ENCODE measurements at places on chromosomes 1 and 21. TPM values are rescaled to one million over a fixed set of nuclear protein-coding genes. Genes with fewer than 3 reads are reported as not detected.

GRCh38 chr1:42684139-42684538 lies 1.9 kb downstream of the YBX1 start:
- DNase-seq, result no peak

- DNase-seq, result no peak
These were observed 125.9 kb downstream of the RUNX1 start for GRCh38 chr21:34923202-34923601.

- no peak for DNase-seq
These were observed 10.7 kb downstream of the CDC7 start for GRCh38 chr1:91511386-91511785.

DNA sequence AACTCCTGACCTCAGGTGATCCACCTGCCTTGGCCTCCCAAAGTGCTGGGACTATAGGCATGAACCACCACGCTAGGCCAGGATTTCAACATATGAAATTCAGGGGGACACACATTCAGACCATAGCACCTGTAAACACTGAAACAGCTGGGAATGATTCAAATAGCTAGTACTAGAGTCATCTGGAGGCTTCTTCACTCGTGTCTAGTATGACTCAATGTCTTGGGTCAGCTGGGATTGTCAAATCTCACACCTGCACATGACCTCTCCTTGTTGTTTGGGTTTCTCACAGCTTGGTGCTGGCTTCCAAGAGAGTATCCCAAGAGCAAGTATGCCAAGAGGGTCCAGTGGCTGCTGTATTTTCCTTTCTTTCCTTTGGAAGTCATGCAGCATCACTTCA lies 75.1 kb downstream of the PGM1 start:
- DNase-seq, result no peak

GRCh38 chr1:90838720-90839119 lies 121.6 kb upstream of the BARHL2 start:
- DNase-seq, result no peak

The LMOD1 gene
- polyA plus RNA-seq, result not detected

The PLPP3 gene
- not detected for polyA plus RNA-seq

The PPM1J gene
- polyA plus RNA-seq, result not detected
